ENCODE measurements at places on chromosomes 12 and 14.

GRCh38 chr12:113002676-113003075 lies 24.4 kb downstream of the OAS2 start:
- no peak for DNase-seq

GRCh38 chr14:49953196-49953595 lies 60.3 kb downstream of the ARF6 start:
- no peak for DNase-seq

GRCh38 chr14:64684091-64684490 lies 20.1 kb upstream of the PLEKHG3 start:
- no peak for DNase-seq

- peak; percentile 71 for DNase-seq
Observed at GRCh38 chr12:98514982-98515286, 456 bp upstream of the TMPO start.

- DNase-seq: no peak
Observed at GRCh38 chr12:130973109-130973508, 19.4 kb downstream of the ADGRD1 start.

DNA sequence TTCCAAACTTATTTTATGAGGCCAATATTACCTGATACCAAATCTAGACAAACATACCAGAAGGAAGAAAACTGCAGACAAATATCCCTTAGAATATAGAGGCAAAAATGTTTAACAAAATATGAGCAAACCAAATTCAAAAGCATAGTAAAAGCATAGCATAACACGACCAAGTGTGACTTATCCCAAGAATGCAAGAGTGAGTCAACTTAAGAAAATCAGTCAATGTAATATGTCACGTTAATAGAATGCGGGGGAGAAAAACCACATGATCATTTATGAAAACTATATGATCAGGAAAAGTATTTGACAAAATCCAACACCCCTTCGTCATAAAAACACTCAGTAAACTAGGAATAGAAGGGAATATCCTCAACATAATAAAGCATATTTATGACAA lies 217.3 kb downstream of the ADGRD1 start:
- DNase-seq: no peak

DNA sequence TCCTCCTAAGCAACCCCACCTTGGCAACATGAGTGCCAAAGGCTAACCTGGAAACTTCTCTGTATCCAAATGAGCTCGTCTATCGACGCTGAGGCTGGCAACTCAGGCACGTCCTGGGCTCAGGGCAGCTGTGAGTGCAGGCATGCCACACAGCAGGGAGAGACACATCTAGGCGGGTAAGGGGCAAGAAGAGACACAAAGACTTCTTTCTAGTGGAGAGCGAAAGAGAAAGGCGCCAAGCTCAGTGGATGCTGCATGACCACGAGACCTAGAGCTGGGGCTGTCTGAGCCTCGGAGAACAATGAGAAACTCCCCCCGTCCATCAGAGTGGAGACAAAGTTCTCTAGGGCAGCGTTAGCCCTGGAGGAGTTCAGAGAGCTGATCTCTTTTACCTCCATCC lies 170.4 kb downstream of the CALM1 start:
- no peak for DNase-seq

DNA sequence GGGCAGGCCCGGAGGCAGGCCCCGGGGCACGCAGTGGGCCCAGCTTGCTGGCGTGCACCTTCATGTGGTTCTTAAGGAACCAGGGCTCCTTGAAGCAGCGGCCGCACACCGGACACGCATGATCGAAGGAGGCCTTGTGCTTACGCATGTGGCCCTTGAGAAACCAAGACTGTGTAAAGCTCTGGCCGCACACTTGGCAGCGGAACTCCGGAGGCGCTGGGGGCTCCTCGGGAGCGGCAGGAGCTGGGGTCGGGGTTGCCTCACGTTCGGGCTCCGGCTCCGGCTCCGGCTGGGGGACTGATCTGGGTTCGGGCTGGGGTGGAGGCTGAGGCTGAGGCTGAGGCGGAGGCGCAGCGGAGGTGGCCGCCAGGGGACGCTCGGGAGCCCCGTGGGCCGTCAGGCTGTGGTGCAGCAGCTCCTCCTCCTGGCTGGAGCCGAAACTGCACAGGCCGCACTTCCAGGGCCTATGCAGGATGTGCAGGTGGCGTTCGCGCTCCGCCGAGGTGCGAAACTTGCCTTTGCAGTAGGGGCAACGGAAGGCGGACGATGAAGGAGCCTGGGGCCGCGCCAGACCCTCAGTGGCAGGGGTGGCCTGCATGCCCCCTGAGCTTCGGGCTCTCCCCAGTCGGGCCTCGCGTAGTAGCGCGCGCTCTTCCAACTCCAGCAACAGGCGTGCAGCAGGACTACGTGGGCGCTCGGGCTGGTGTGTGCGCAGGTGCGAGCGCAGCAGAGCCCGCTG lies 6.0 kb downstream of the ZNF219 start:
- peak; percentile 78 for DNase-seq

- no peak for DNase-seq
Observed at GRCh38 chr14:23041729-23042128, 283 bp upstream of the PSMB11 start.

- DNase-seq: peak; percentile 39
Observed at GRCh38 chr12:1738446-1738845, 47.6 kb downstream of the ADIPOR2 start.

Measured in OCI-M1 (cell line).